ENCODE measurements at places on chromosomes 2 and 18.
A peak's percentile ranks its signal among the peaks of the same experiment; 100 is the strongest.

DNA sequence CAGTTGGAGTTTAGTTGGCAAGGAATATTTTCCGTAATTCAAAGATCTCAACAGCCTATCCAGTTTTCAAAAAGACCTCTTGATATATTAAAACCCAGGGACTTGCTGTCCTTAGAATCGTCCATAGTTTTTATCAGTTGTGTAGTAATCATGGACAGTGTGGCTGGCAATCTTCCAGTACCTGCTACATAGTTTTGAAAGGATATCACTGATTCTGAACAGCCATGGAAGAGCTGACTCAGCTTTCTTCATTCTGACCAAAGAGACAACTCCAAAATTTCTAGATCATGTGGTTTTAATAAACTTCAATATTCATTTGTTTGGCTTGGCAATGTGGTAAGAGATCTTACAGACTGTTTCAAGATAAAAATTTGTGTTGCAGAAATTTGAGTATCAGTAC, 616.7 kb downstream of the TDRD15 start:
- no peak for DNase-seq

DNA sequence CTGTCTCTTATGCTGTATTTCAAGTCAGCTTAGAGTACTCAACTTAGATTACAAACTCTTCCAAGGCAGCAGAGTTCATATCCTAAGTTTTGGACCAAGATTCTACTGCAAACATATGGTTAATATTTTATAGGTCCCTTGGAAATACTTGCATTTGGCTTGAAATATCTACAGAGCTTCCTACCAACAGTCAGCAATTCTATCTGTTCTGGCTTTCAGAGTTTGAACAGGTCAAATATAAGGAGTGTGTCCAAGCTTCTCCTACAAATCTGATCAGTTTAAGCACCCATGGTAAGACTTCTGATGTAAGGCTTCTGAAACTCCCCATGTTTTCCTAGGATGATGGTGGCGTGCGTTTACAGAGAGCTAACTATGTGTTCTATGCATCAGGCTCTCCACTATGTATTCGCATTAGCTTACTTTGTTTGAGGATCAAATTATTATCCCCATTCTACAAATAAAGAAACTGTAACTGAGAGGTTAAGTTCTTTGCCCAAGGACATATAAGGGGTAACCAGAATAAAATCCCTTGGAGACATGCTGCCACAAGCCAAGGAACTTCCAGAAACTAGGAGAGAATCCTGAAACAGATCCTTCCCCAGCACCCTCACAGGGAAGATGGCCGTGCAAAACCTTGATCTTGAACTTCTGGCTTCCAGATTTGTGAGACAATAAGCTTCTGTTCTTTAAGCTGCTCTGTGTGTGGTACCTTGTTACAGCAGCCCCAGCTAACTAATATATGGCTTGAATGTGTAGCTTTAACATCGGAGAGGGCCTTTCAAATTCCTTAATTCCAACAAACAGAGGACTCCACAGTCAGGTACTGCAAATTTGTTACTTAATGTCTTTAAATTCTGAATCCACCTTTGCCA, 55.1 kb downstream of the ATP8B1 start:
- DNase-seq = no peak

- no peak for DNase-seq
These were observed 107.5 kb upstream of the SERPINE2 start for GRCh38 chr2:224146356-224147160.

- DNase-seq = no peak
These were observed 101.8 kb downstream of the AKAIN1 start for GRCh38 chr18:5095239-5095638.

DNA sequence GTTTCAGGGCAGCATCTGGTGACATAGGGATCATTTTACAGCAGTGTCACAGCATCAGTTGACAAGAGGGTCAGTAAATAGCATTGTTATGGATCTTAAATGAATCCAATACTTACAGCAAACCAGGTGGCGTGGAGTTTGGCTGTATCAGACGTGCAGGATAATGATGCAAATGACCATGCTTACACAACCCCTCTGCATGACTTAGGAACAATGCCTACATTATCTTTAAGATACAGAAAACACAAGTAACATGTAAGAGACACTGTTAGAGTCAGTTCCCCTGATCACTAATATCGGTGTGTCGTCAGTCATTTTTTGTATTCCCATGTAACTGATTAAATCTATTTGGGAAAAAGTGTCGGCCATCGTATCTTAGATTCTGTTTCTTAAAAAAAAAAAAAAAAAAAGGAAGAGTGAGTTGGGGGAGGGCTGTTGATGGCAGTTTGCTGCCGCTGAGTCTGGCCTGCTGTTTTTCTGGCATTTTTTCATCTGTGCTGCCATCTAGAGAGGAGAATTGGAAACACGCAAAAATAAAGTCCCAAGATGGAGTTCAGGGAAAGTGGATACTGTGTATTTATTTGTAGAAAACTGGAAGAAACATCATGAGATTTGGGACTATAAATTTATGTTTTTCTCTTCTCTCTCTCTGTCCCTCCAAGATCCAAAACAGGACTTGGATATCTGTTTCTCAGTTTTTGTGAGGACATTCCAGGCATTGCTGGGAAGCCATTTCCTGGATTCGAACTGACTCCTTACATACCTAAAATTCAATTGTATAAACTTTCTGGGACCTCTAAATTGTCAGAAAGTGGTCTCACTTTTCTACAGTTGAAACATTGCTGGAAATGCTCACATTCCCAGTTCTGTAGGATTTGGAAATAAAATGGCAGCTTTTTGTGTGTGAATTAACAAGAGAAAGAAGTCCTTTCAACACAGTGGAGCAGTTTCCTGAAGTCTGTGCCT, 60.3 kb upstream of the AGPS start:
- peak; percentile 29 for DNase-seq

DNA sequence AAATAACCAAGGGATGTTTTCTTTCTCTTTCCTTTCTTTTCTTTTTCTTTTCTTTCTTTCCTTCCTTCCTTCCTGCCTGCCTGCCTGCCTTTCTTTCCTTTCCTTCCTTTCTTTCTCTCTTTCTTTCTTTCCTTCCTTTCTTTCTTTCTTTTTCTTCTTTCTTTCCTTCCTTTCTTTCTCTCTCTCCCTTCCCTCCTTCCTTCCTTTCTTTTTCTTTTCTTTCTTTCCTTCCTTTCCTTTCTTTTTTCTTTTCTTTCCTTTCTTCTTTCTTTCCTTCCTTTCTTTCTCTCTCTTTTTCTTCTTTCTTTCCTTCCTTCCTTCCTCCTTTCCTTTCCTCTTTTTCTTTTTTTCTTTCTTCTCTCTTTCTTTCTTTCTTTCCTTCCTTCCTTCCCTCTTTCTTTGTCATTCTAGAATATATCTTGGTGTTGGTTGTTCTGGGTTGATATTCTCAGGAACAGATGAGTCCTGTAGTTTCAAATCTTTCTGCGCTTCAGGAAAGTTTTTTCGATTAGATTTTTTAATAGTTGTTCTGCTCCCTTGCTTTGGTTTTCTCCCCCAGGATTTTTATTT, 101.5 kb upstream of the FBXO11 start:
- DNase-seq = no peak

DNA sequence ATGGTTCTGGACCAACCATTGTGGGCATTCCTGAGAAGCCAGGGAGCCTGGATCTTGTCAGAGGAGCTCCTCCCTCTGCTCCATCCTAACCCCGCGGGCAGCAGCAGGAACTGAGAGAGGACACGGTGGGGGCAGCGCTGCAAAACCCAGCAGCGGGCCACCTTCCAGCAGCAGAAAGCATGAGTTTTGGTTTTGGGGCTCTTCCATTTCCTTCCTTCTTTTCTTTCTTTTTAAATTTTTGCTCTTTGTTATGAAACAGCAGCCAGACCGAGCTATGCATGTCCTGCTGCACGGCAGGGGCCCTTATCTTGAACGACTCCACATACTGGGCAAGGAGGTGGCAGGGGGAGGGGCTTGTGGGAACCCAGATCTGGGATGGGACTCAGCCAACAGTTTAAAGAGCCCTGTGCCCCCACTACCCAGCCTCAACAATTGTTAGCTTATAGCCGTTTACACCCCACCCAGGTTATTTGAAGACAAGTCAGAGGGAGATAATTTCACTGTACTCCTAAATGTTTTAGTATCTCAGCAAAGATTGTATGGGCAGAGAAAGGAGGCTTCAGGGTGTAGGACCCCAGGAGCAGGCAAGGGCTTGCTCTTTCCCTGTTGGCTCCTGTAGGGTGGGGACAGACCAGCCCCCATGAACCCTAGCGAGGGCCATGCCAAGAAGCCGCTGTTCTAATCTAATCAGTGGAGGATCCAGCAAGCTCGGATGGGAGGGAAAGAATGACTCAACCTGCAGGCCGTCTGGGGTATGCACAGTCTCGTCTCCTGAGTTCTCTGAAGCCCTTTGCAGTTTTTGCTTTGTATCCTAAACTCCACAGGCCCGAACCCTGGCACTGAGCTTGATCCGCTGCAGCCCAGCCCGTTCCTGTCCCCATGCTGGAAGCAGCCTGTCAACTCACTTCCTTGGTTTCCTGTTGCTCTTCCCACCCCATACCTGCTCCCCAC, 75.3 kb downstream of the LRRFIP1 start:
- no peak for DNase-seq

- DNase-seq = no peak
These were observed 40.5 kb upstream of the KIDINS220 start for GRCh38 chr2:8877894-8878293.

- DNase-seq = no peak
These were observed 18.2 kb upstream of the CRIM1 start for GRCh38 chr2:36337354-36337753.

DNA sequence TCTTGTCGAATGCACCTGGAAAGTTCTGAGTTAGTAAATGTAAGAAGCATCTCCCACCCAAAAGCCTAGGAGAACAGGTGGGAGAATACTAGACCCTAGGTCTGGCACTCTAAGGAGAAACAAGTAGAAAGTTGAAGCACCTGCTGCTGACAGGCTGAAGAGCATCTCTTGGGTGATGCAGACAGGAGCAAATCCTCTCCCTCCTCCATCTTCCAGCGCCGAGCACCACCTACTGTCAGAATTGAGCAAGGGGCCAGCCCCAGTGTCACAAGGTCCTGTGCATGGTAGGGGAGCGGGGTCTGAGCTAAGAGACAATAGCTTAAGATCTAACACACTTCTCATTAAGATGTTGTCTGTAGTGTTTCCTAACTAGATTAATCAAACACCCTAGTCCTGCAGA, 52.9 kb downstream of the HK2 start:
- DNase-seq = no peak

GRCh38 chr2:184129073-184129472, 469.3 kb upstream of the ZNF804A start:
- no peak for DNase-seq

DNA sequence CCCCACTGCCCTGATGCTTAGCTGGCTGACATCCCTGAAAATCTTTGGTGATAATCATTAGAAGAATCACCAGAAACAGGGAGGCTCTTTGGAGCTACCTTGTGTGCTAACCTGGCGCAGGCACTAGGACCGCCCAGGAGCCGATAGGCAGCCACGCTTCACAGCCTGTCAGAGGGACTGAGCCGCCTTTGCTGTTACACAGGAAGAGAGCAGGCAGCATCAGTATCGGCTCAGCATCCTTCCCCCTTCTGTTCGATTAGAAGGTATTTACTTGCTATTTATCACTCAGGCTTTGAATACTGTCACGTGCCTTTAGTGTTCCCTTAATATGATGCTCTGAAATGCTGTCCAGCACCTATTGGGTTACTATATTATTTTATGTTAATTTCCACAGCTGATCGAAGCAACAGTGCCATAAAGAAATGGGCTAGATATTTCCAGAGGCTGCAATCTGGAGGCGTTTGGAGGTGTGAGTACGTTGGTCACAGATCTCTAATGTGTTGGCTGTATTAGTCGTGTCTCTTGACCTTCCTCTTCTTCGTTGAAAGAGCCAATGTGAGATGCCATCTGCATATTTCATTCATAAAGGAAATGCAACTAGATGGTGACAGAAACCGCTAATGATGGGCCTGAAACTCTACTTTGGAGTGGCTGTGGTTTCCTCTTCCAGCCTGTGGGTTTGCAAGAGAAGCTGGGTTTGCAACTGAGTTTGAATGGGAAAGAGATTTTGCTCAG, 110.4 kb upstream of the RAB27B start:
- DNase-seq = no peak

DNA sequence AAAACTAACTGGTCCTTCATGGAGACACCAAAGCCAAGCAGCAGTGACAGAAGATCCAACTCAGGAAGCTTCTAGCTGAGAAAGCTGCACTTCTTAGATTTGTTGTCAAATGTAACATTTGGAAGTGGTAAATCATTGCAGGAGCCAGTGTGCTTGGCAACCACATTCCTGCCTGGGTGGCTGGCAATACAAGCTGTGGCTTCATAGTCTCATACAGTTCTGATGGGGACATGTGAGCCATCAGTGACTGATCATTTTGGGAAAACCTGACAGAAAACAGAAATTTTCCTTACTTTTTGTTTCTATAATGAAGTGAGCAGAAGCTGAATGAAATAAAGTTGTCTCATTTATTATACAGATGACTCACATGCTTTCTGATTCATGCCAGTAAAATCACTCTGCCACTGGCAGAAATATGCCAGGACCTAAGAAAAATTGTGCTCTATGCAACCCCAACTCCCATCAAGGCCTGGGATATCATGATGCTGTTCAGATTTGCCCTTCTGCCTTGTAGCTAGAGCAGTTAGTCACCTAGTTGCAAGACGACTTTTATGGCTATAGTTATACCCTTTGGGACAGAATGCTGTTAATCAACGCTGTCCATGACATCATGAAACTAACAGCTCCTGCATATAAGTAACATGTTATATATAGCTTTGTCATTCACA, 508.1 kb downstream of the ADCYAP1 start:
- no peak for DNase-seq

DNA sequence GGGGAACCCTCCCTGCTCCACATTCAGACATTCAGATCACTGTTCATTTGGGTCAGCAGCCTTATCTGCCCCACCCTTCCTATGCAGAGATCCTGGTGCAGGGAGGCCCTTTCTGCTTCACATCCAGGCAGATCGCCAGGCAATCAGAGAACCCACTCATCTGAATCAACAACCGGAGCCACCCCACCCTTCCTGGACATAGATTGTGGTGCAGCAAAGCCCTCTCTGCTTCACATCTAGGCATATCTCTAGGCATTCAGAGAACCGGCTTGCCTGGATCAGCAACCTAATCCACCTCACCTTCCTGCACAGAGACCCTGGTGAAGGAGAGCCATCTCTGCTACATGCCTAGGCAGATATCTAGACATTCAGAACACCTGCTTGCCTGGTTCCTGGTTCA, 184.5 kb upstream of the CNTNAP5 start:
- DNase-seq = no peak

DNA sequence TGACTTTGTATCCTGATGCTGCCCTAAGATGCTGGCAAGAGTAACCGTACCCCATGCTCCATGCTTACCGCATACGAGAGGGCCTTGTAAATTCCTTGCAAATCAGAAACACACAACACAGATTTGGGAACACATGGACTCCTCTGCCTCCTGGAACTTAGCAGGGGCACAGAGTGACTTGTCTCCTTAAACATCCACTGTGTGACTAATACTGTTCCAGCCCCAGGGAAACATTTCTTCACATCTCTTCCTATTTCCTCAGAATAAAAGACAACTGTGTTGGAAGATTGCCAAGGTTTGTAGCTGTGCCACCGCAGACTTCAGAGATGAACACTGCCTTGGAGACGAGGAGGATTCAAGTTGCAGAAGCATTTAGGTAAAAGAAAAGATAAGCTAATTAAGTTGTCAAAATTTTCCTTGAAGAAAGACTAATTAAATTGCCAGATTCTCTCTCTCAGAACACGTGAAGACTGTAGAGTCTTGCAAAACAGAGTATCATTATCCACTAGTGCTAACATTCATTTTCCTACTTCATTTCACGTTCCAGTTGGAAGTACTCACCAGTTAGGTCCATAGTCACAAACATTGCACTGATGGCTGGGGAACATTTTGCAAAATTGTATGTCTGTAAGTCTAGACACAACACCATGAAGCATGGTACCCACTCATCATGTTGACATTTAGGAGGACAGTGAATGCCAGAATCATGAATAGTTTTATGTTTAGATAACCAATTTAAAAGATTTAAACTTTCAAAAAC, 188.8 kb downstream of the TSN start:
- DNase-seq = no peak

GRCh38 chr2:240663546-240664190, 19.0 kb downstream of the AQP12B start:
- no peak for DNase-seq
